ENCODE measurements at places on chromosomes 2 and 18.

DNA sequence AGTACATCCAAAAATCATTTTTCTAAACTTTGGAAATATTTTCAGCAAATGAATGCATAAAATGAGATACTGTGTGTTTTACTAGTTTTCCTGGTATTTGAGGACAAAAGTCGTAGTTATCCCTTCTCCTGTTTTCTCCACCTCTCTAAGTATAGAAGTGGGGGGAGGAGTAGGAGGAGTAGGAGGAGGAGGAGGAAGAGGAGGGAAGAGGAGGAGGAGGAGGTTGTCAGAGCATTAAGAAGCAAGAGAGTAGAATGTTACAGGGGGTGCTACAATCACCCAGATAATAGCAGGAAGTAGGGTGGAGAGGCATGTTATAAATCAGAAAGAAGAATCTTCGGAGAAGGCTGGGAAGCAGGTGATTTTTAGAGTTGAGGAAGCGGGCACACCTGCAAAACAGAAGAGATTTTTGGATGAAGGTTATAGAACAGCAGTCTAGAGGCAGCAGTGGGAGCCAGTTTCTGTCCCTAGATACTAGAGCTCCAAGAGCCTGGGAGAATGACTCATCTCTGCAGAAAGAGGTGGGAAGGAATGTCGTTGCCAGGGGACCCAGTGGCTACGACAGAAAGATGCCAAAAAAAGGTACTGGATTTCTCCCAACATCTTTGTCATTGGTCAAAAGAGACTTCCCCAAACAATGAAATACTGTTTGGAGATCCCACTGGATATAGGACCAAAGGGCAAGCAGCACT, 44.2 kb upstream of the AQP4 start:
- no peak for DNase-seq

GRCh38 chr2:21467910-21468309, 344.1 kb downstream of the TDRD15 start:
- DNase-seq, result no peak

DNA sequence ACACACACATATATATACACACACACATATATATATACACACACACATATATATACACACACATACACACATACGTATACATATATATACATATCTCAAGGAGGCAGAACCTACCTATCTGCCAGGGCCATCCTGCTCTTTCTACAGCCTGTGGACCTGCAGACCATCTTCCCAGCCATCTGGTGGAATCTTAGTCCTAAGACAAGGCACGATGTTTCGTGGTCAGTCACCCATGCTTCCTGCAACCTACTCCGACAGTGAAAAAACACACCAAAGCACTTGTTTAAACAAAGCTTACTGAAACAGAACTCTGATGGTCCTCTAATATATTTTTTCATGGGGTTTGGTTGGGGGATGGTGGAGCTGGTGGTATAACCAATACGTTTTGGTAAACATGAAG, 164.2 kb upstream of the ZNF521 start:
- no peak for DNase-seq

DNA sequence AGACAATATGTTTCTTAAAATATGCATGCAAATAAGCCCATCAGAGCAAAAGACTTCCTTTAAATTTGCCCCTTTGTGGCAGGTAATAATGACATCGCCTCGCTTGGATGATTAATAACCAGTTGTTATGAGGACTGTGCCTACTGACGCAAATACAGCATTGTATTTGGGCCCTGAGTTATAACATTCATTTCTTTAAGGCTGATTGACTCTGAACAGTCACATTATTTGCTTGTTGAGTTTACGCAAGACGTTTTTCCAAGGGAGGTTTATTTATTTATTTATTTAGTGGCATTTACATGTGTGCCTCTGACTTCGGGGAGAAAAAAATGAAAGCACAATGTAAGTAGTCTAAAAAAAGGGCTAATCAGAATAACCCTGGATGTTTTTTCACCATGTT, 88.3 kb downstream of the SLC8A1 start:
- peak; percentile 59 for DNase-seq

GRCh38 chr2:120436885-120437603, 91.1 kb downstream of the INHBB start:
- no peak for DNase-seq

- DNase-seq, result no peak
Observed at GRCh38 chr18:45110577-45111501, 430.2 kb downstream of the SETBP1 start.

- peak; percentile 57 for DNase-seq
Observed at GRCh38 chr2:104836841-104837240, 17.1 kb upstream of the POU3F3 start.

GRCh38 chr2:212968284-212969081, 182.9 kb downstream of the IKZF2 start:
- no peak for DNase-seq

GRCh38 chr2:241607162-241607885, 29.6 kb downstream of the THAP4 start:
- no peak for DNase-seq

GRCh38 chr2:215722125-215722524, 286.3 kb upstream of the FN1 start:
- no peak for DNase-seq

DNA sequence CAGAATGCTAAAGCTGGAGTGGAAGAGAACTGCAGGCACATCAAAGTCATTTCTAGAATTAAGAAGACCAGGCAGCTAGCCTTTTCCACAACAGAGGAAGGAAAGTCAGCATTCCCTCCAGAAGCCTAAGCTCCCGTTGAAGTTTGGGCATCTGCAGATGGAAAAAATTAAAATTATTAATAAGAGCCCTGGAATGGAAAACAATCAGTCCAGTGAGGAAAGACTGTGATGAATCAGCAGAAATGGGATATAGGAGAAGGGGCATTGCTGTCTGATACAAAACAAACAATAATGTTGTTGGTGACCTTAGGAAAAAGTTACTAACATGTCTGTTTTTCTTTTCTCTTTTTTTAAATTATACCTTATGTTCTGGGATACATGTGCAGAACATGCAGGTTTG, 450.7 kb upstream of the SLC14A2 start:
- no peak for DNase-seq

GRCh38 chr2:85810371-85811179, 56.8 kb downstream of the ATOH8 start:
- no peak for DNase-seq

GRCh38 chr2:42076357-42077225, 28.8 kb downstream of the PKDCC start:
- DNase-seq, result no peak

DNA sequence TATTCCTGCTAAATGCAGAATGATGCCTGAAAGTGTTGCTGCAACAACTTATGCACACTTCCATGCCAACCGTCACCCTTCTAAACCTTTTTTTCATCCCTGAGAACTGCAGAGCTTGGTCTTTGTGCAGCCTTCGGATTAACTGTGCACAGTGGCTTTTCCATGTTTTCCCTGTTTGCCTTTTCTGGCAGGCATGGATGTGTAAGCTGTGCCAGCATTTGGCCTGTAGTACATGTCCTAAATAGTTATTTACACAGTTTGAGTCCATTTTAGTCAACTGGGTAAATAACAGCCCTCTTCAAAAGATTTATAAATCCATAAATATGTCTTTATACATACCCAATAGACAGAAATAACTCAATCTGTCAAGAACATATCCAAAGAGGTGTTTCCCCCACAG, 31.5 kb downstream of the MEIS1 start:
- no peak for DNase-seq

GRCh38 chr2:36329251-36329650, 26.3 kb upstream of the CRIM1 start:
- DNase-seq, result no peak

DNA sequence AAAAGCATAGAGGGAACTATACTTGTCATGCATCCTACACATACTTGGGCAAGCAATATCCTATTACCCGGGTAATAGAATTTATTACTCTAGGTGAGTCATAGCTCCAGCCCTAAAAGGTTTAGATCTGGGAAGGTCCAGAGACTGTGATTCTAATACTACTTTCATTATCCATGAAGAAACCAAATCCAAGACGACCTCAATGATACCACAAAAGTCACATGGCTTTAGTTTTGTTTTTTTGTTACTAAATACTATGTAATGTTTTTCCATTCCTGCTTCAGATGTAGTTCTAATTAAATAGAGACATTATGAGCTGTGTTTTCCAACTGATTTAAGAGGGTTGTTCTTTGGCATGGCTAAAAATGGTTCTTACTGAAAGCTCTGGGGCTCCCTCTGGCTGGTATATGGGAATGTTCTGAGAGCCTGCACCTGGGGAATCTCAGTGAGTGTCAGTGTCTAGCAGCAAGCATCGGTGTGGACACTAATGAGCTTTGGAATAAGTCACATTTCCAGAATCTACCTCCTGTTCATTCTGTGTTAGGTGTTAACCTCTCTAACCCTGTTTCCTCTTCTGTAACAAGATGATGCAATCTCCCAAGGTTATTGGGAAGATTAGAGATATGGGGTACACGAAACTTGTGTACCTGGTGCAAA, 20.5 kb upstream of the IL1RL2 start:
- no peak for DNase-seq

DNA sequence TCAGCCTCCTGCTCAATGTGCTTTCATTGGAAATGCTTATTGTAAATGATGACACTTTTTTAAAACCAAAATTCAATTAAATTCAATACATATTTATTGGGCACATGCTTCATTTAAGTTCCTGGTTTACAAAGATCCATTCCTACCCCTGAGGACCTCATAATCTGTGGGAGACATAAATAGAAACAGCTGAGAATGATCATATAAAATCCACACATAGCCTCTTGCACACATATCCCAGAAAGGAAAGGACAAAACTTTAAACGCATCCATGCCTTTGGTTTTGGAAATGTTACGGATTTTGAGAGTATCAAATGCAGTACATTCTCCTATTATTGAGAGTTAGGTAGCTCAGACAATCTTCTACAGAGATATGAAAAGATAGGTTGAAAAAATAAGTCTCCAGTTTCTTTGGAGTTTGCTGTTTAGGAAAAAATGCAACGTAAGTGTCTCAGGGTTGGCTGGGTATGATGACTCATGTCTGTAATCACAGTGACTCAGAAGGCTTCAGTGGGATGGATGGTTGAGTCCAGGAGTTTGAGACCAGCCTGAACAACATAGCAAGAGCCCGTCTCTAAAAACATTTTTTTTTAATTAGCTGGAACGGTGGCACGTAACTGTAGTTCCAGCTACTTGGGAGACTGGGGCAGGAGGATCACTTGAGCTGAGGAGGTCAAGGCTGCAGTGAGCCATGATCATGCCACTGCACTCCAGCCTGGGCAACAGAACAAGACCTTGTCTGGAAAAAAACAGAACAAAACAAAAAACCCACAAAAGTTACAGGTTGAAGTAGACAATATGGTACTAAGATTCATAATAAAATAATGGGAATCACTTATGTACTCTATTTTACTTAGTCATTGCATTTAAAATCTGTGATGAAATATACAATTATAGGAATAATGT, 3.9 kb upstream of the PRELID3A start:
- no peak for DNase-seq

DNA sequence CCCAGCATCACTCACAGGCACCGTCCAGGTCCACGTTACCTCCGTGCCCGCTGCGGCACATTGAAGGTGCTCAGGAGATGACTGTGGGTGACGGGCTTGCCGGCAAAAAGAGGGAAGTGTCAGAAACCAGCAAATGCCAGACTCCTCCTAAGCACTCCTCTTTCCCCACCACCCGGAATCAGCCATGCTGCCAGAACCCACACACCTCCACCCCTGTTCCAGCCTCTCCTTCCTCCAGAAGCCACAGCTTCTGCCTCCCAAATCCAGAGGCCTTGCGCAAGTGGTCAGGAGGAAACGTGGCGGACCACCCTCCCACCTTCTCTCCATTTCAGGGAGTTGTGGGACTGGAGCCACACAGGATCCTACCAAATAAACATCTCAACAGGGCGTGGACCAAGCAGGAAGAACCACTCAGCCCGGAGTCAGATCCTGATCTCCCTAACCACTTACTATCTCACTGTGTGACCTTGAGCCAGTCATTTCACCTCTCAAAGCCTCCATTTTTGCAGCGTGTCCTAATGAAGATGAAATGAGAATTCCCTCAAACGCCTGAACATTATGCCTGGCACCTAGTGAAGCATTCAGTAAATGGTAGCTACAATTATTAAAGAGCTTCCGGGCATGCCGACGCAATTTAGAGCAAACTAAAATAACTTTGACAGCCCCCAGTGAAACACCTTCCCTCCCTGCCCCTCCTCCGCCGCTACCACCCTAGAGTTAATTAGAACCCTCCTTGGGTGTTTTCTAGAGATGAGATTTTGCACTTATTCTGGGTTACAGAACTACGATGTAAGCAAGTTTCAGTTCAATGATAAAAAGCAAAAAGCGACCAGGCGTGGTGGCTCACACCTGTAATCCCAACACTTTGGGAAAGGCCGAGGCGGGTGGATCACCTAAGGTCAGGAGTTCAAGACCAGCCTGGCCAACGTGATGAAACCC, 32.9 kb downstream of the SMAD7 start:
- DNase-seq, result no peak

- DNase-seq, result no peak
Observed at GRCh38 chr2:211766689-211767088, 771.9 kb downstream of the ERBB4 start.

- DNase-seq, result no peak
Observed at GRCh38 chr2:42035241-42035640, 12.6 kb upstream of the PKDCC start.

DNA sequence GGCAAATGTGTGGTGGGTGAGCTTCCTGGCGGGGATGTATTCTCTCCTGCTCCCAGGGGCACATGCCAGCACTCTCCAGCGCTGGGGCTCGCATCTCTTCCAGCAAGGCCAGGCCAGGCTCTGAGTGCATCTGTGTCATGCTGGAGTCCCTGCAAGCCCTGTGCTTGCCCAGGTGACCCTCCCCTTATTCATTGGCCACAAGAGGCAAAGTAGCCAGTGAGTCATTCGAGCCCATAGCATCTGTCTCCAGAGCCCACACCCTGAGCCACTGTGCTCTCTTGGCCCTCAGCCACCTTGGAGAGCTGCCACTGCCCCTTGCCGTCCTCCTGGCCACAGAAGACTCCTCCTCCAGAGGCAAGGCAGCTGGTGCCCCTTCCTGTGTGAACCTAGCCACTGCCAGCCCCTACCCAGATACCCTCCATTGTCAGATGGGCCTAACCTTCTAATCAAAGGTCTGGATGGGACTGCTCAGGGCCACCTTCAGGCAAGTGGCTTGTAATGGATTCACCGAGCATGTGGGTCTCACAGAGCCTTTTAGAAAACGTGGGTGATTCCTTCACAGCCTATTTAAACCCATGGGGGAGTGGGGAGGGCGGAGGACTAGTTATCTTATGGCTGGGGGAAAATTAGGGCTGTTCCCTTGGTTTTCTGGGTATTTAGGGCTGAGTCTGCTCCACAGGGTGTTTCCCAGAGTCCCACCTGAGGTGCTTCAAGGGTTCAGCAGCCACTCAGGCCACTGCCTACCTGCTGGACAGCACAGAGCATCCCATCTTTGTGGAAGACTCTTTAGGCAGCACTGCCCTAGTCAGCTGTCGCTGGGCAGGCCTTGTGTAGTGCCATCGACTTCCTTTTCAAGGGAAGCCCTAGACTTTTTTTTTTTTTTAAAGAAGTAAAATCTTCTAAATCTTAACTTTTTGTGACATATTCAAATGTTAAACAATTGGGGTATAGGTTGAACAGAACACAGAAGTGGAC, 137.4 kb downstream of the ACOXL start:
- DNase-seq, result no peak

GRCh38 chr18:5787936-5788335, 107.4 kb downstream of the TMEM200C start:
- DNase-seq, result no peak

Measured in spinal cord (tissue), 10 donors.